ENCODE measurements at places on chromosomes 13 and 19.

DNA sequence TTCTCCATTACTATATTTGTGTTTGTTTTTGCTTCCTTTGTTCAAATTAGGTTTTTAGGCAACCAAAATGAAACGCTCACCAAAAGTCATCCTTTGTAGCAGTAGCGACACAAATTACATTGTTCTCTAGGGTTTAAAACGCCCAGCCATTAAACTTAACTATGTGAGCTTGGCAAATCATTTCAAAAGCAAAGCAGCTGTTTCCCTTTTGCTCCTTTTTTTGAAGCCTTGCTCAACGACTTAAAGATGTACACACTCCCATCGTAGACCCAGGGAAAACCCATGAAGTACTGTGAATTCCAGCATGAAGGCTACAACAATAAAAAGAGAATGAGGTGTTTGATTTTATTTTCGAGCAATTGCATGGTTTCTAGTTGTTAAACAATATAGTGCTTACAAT is 106.7 kb downstream of the RAP2A start:
- DNase-seq = no peak

- DNase-seq = no peak
Measured at GRCh38 chr13:94053986-94054593, 425.4 kb downstream of the DCT start.

DNA sequence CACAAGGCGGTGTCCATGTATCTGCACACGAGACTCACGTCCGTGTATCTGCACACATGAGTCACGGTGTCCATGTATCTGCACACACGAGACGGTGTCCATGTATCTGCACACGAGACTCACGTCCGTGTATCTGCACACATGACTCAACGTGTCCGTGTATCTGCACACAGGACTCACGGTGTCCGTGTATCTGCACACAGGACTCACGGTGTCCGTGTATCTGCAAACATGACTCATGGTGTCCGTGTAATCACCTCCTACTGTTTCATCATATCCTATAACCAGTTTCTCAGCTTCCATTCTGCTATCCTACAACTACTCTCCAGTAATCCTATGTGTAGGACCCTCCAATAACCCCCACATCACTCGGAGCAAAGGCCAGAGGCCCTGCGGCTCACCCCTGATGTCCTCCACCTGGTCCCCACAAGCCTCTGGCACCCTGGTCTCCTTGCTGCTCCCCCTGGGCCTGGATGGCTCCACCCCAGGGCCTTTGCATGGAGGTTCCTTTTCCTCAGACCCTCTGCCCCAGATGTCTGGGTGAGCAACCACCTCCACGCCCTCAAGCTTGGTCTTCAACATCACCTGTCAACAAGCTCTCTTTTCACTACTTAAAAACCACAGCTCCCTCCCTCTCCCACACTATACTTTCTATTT is 2.5 kb upstream of the TMEM255B start:
- no peak for DNase-seq

DNA sequence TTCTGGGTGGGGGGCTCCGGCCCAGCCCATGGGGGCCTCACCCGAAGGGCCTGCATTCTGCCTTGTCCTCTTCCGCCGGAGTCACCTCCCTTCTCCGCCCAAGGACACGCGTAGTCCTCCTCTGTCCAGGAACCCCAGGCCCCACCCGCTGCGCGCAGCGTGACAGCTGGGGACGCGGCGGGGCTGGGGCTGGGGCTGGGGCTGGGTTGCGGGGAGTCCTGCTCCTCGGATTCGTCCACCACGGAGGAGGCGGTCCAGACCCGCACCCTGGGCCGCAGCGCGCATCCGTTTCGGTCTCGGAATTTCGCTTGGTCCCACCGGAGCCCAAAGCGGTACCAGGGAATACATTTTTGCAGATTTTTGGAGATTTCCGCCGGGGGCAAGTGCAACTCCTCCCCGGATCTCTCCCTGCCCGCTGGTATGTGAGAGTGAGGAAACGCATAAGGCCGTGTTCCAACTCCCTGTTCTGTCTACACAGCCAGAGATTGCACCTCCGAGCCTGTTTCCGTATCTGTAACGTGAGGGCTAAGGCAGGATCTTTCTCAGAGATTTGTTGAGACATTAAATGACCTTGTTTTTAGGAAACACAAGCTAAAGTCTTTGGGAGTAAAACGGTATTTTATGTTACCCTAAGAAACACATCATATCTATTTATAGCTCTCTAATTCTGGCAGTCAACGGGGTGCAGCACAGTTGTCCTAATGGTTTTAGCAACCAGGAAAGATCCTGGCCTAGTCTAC is at the start of gene COX7A1:
TSS of gene COX7A1 (minus strand) at position 96 of the 740 bp plus-strand sequence. CDS start at position 56, 40 bp downstream.
- DNase-seq = no peak

DNA sequence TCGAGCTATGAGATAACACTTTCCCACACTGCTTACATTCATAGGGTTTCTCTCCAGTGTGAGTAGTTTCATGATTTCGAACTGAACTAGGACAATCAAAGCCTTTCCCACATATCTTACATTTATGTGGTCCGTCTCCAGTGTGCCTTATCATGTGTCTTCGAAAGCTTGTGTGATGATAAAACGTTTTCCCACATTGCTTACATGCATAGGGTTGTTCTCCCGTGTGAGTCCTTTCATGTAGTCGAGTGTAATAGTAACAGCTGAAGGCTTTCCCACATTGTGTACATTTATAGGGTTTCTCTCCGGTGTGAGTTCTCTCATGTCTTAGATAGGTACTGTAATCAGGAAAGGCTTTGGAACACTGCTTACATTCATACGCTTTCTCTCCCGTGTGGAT is 16.3 kb downstream of the ZNF823 start:
- no peak for DNase-seq

DNA sequence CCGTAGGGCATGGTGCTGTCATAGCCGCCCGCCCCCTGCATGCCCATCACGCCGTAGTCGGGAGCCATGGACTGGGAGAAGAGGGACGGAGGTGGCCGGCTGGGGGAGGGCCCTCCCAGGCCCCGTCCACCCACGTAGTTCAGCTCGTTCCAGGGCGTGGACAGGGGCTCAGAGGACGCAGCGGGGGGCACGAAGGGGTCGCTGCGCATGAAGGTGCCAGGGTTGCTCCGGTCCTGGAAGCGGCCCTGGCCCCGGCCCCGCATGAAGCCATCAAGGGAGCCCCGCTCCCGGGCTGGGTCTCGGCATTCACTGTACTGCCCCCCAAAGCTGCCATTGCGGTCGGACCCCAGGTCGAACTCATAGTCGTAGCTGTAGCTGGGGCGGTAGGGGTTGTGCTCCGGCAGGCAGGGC is 6.7 kb downstream of the AKAP8 start:
- DNase-seq = no peak

- DNase-seq = no peak
Measured at GRCh38 chr13:50133358-50133953, 118.2 kb downstream of the KCNRG start.

- DNase-seq = no peak
Measured at GRCh38 chr13:100522618-100523309, 65.8 kb downstream of the GGACT start.

- DNase-seq = no peak
Measured at GRCh38 chr13:59674616-59675015, 489.1 kb downstream of the DIAPH3 start.

DNA sequence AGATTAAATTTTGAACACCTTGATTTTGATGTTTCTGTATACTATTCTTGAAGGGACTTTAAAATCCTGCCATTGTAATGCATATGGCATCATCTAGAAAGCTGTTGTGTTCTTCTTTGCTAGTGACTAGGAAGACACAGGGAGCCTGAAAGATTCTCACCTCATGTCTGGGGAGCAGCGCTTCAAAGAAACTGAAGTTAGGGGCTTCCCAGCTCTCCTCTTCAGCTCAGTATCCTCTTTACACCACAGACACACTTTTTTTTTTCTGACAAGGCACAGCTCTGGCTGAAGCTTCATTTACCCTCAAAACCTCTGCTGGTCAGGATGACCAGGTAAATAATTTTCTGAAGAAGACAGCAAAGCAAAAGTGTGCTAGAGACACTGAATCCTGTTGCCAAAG is 255.6 kb downstream of the ITGBL1 start:
- no peak for DNase-seq

- no peak for DNase-seq
Measured at GRCh38 chr13:44763615-44764301, 187.6 kb upstream of the TSC22D1 start.

GRCh38 chr13:113209336-113209758 is at the start of gene CUL4A:
Gene CUL4A, plus strand, starts transcription at chr13:113209613. Its CDS starts 15 bp downstream, at chr13:113209628.
- peak; percentile 85 for DNase-seq

GRCh38 chr19:4134351-4134750 is 10.4 kb upstream of the MAP2K2 start:
- DNase-seq = no peak

- DNase-seq = peak; percentile 43
Measured at GRCh38 chr13:98187155-98187964, 10.3 kb upstream of the RNF113B start.

DNA sequence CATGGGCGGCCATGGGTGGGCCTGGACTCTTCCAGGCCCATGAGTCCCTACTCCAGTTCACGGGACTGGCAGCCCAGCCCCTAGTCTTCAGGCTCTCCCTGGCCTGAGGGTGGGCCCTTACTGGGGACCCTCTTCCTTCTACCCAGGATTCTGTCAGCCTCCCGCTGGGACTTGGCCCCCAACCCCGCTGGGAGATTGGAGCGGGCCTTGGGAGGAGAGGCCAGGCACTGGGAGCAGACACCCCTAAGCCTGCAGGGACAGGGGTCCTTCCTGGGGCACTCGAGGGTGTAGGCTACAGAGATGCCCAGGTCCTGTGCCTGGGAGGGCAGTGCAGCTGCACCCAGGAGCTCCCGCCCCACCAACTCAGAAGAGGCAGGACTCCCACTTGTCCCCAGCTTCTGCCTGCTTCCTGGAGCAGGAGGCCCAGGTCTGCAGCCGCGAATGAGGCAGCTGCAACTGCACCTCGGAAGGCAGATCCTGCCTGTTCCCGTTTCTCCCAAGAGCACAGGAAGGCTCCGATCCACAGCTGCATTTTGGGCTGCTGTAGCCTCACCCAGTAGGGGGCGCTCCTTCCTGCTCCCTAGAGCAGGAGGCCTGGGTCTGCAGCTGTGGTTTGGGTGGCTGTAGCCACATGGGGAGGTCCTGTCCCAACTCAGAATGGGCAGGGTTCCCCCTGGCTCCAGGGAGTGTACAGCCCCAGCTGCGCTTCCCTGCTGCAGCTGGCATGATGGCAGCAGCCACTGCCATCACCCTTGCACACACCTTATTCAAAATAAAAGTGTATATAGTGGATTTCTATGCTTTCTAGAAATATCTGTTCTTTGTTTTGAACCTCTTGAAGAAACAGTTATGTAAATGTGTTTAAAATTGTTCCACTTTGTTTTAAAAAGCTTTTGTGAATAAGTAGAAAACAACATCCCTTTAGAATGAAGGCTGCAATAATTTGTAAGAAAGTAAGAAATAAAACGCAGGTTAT is 46.8 kb downstream of the TEX26 start:
- no peak for DNase-seq

DNA sequence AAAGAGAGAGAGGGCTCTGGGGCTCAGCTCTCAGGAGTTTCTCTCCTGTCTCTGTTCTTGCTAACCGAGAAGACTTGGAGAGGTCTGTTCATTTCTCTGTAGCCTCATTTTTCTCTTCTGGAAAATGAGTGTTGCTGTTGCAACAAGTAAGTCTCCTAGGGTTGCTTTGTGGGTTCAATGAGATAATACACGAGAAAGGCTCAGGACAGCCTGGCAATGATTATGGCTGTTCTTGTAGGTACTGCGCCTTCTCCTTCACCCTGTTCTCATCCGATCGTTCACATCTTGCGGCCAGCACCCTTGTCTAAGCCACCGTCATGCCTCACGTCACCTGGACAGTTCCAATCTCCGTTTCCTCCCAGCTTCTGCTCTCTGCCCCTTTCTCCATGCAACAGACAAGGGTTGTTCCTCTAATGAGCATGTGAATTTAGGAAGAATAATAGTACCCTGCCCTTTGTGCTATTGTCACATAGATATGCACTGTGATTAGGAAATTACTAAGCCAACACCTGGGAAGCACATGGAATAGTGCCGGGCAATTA is 4.2 kb downstream of the C5AR1 start:
- DNase-seq = no peak

DNA sequence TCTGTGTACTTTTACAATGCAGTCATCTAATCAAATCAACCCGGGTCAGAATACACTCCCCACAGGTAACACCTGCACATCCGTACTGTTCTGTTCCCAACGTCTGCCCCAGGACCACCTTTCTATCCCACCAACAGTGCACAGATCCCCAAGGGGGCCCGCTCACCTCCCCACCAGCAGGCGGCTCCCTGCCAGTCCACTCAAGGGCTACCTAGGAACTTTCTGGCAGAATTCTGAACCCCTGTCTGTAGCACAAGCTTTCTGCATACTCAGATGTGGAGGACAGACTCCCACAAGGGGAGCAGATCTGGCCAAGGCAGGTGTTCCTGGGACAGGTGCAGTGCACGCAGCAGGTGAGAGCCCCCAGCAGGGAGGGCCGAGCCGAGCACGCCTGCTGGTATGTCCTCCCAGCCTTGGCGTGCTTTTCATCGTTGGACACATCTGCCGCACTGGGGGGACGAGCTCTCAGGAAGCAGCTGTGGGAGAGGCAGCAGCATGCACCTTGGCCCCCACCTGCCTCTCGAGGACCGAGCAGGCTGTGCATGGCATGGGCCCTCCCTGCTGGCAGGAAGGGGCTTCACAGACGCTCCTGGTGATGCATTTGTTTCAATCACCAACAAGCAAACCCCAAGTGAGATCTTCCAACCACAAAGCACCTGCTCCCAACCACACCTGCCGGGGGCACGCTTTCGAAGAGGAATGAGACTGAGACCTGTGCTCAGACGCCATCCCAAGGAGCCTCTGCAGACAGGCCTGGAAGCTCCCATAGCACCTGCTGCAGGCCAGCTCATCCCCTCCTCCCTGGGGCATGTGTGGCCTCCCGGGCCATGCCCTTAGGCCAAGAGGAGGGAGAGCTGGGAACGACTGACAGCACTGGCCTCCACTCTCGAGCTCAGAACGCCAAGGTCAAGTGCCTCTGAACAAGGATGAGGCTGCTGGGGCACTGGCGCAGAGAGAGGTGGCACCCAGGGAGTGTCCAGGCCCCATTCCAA is 35.9 kb downstream of the RAB20 start:
- DNase-seq = peak; percentile 99

GRCh38 chr19:16470911-16471811 is 609 bp downstream of the EPS15L1 start:
- DNase-seq = peak; percentile 20

- DNase-seq = no peak
Measured at GRCh38 chr19:30450835-30451321, 78.7 kb downstream of the ZNF536 start.

DNA sequence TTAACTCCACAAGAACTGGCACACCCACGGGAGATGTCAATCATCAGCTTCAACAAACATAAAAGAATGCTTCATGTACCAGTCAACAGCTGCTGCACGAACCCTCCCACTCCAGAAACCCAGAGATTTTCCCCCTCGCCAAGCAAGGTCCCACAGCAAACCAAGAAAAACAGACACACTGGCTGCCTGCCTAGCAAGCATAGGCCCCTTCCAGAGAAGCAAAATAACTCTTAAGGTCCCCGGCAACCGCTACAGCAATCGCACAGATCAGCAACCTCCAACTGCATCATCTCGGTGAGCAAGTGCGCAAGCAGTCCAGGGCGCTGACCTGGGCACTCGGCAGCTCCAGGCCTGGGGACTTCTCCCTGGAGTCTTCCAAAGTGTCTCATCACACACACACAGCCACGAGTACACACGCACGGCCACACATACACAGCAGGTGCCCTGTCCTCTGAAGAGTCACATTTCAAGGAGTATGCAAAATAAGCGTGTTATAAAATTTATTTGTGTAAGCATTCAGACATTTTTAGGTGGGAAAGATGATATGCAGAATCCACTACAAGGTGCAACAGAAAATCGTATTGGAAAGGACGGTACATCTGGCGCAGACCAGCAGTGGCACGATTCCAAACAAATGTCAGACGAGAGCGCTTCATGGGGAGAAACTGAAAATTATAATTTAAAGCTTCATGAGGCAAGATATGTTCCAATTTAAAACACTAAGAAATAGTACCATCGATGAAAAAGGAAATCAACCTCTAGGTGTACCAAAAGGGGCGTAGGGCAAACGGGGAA is 125.0 kb downstream of the STK24 start:
- no peak for DNase-seq

Data from NCI-H146 (cell line).